Foreskin melanocyte (primary cell): ENCODE measurements at places on chromosomes 5 and 9.

GRCh38 chr9:129208207-129209032, 30.4 kb upstream of the IER5L start:
- DNase-seq, result no peak

- no peak for DNase-seq
Measured at GRCh38 chr9:18063856-18064390, 410.0 kb upstream of the ADAMTSL1 start.

DNA sequence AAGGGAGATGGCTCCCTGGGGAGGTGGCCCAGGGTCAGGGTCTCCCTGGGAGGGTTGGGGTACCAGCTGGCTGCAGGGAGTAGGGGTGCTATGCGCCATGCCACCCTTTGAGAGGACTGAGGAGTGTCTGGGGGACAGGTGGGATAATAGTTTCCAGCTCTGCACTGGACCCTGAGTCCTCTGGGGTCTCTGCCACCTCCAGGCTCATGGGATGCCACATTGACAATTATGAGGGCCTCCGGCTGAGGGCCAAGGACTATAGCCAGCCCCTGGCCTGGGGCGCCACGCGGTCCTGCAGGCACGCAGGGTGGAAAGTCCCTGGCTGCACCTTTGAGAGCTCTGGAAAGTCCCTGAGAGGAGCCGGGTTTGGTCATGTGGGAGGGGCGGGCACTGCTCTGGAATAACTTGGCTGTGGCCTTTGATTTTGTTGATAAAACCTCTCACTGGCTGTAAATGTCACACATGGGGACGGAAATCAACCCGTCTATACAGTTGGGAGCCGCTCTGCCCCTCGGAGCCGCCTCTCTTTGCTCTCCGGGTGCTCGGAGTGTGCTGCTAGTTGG, 16.0 kb downstream of the TRAF2 start:
- no peak for DNase-seq

DNA sequence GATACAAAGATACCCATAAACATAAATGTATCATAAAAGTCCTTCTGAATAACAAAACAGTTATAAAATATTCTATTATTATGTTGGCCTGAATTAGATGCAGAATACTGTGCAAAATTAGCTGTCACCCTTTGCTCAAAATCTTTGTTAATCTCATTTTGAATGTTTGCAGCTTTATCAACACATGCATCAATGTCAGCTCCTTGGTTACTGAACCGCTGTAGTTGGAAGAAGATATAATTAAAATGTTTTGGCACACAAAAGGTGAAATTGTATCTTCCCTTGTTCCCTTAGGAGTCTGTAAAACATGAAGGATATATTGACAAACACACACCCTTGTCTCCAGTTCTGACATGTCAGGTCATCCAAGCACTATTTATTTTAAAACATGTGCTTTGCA, 146.3 kb upstream of the POU5F2 start:
- DNase-seq, result no peak

GRCh38 chr5:162288647-162289296, 221.2 kb downstream of the GABRG2 start:
- peak; percentile 76 for DNase-seq

DNA sequence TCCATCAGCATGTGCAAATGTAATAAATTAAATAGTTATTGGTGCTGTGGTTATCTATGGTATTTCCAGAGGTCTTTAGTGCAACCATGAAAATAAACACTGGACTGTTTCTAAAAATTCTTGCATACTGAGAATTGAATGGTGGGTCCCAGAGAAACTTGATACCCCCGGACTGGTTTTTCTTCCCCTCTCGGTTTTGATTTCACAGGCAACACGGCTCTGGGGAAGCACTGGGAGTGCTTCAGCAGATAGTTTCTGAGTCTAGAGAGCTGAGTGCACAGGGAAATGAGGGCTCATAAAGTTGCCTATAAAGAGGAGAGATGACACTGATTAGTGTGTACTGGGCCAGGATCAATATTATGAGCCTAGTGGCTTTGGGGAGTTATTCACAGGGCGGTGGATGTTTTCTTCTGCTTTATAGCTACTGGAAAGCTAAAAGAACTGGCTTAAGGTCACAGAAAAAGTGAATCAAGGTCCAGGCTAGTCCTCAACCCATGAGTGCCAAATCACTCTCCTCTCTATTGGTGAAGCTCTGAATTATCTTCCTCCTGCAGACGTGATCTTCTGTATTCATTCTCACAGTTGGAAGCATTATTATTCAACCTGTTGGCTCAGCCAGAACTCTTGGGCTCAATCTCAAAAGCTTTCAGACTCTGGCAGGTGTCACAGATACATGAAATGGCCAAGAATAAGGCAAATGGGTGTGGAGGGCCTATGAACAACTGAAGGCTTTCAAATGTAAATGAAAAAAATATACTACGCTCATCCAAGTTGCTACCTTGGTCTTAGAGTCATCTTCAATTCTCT, 170.2 kb upstream of the HMHB1 start:
- no peak for DNase-seq

- DNase-seq, result peak; percentile 35
Measured at GRCh38 chr9:26551971-26552370, 340.6 kb downstream of the CAAP1 start.

DNA sequence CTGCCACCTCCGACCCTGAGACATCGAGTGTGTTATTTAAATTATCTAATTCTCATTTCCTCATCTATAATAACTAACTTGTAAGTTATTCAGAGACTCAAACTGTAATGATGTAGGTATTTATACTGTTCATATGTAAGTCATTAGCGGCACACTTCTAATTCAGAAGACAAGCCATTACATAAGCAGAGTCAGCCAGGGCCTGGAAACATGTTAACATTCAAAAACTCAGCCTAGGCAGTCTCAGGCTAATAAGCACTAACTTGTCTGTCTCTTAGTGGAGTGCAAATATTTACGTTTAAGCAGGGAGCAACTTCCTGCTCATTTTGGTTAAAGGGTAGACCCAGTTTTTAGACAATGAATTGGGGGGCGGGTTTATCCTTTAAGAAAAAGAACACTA, 598.4 kb downstream of the ACTL7B start:
- no peak for DNase-seq

DNA sequence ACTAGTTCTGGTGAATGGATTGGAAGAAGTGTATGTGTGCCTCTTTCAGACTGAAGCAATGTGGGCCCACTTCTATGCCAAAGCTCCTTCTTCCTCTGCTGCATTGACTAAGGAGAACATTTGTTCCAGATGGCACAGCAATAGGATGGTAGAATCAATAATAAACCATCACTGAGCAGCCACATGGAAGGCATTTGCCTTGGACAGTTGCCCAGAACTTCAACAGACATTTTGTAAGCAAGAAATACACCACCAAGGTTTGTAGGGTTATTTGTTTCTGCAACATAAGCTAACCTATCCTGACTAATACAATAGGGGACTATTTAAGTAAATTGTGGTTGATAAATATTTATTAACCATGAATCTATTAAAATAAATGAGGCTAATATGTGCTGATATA, 37.7 kb upstream of the CSNK1G3 start:
- DNase-seq, result no peak

DNA sequence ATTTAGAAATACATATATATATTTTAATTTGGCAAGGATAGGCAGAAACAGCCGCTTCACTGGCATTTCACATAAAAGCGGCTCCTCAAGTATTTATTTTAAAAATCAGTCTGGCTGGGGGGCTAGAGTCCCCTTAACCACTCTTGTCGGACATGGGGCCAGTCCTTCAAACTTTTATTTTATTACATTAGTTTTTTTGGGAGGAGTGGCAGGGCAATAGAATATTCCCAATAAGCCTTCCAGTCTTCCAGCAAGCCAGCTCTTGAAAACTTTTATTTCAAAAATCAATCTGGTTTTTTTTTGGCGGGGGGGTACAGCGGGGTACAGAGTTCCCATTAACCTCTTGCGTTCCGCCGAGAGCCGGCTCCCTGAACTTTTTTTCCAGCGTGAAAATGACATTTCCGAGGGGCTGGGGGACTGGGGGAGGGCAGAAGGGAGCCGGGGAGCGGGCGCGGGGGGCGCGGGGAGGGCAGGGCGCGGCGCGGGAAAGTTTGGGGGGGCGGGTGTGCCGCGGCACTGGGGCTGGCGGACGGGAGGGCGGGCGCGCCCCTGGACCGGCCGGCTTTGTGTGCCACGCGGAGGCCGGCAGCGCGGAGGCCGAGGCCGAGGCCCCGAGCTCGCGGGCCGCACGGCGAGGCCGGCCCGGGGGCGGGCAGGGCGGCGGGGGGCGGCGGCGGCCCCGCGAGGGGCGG, 504 bp upstream of the ZNF618 start:
- DNase-seq, result no peak

DNA sequence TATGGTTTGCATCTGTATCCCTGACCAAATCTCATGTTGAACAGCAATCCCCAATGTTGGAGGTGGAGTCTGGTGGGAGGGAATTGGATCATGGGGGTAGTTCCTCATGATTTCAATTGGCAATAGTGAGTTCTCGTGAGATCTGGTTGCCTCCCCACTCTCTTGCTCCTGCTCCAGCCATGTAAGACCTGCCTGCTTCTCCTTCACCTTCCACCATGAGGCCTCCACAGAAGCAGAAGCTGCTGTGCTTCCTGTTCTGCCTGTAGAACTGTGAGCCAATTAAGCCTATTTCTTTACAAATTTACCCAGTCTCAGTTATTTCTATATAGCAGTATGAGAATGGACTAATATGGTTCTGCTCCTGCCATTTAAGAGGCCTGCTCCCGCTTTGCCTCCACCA, 32.9 kb downstream of the SCAI start:
- no peak for DNase-seq
